ENCODE measurements at places on chromosomes 5 and 9. TPM values are rescaled to one million over a fixed set of nuclear protein-coding genes. Genes with fewer than 3 reads are reported as not detected.

The LHX3 gene
- total RNA-seq, result not detected

The MOB3B gene
- total RNA-seq, result 8.2 TPM

The ZDHHC11 gene
- total RNA-seq, result 7.5 TPM

The SLC30A5 gene
- 39.3 TPM for total RNA-seq

The BNIP1 gene
- 11.1 TPM for total RNA-seq

The IL7R gene
- total RNA-seq, result 5.6 TPM

The OLFML2A gene
- 36.8 TPM for total RNA-seq

The FOXD4L3 gene
- total RNA-seq, result not detected

The BRINP1 gene
- total RNA-seq, result not detected

DNA sequence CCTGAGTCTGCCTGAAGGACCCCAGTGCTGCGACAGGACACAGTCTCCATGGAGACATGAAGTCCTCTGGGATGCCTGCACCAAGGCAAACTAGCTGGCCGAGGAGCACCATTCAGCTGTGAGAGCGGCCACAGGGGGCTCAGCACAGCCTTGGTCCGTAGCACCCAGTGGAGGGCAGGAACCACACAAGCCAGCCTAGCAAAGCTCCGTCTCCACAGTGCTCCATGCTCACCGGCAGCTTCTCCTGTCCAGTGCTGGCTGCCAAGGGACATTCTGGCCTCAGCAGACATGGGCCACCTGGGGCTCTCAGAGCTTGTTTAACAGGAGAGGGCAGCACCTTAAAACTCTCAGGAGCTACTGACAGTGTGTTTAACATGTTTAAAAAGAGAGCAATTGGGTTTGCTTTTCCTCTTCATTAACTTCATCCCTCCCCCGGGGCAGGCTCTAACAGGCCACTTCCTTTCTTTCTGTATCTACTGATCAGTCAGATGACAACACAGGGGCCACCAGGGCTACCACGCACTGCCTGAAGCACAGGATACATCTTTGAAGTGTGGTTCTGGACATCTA, 57.0 kb downstream of the SECISBP2 start:
- H3K4me3 ChIP-seq, result no peak overlapping the region
- peaks cover 26% of the 10 kb centered on the region for H3K36me3 ChIP-seq
- no peaks in the 10 kb centered on the region for H3K27me3 ChIP-seq
- H3K27ac ChIP-seq, result no peak overlapping the region
- no peak for DNase-seq
- peaks cover 3% of the 10 kb centered on the region for H3K4me1 ChIP-seq

GRCh38 chr5:10768328-10768899, 7.4 kb upstream of the DAP start:
- no peak overlapping the region for H3K27ac ChIP-seq
- no peak overlapping the region for H3K4me3 ChIP-seq
- H3K4me1 ChIP-seq, result no peaks in the 10 kb centered on the region
- DNase-seq, result no peak

DNA sequence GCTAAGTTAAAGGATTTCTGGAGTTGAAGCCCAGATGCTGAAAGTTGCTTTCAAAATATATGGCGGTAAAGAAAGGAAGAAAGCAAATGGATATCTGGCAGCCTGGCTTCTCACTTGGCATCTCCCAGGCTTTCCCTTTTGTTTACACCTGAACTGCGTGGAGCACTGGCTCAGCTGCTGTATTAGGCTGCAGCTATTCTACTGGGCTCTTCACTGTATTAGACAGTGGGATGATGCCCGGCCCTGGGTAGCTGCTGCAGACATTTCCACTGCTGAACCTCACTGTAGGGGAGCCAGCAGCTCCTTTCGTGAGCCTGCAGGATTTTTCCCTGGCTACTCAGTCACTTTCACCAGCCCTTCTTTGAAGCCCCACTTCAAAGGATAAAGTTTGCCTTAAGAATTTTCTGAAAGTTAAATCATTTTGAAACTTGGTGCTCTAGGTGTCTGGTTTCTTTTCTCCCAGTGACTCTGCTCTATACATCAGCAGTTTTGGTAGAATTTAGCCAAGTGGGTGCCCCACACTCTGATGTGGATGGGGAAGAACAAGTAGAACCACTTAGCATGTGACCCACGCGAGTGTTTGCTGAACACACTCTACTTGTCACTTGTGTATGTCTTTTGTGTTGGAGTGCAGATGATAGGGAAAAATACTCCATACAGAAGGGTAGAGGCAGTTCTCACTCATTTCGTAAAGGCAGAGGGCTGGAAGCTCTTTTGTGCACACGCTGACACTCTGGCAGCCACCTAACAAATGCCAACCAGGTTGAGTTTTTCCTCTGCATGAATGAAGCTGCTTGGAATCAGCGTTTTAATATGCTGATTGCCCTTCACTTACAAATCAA, 49.9 kb downstream of the C9orf152 start:
- H3K27ac ChIP-seq, result no peak overlapping the region
- DNase-seq, result no peak
- H3K36me3 ChIP-seq, result no peaks in the 10 kb centered on the region

- H3K27me3 ChIP-seq, result no peaks in the 10 kb centered on the region
- H3K36me3 ChIP-seq, result no peaks in the 10 kb centered on the region
- DNase-seq, result no peak
- no peak overlapping the region for H3K4me3 ChIP-seq
These were observed 502.4 kb downstream of the GADD45G start for GRCh38 chr9:90107040-90107725.

GRCh38 chr9:131673068-131673467, 66.8 kb downstream of the RAPGEF1 start:
- no peak overlapping the region for H3K27ac ChIP-seq
- H3K4me3 ChIP-seq, result no peak overlapping the region
- peaks cover 92% of the 10 kb centered on the region for H3K4me1 ChIP-seq
- H3K27me3 ChIP-seq, result no peaks in the 10 kb centered on the region
- DNase-seq, result no peak
- H3K36me3 ChIP-seq, result no peaks in the 10 kb centered on the region

DNA sequence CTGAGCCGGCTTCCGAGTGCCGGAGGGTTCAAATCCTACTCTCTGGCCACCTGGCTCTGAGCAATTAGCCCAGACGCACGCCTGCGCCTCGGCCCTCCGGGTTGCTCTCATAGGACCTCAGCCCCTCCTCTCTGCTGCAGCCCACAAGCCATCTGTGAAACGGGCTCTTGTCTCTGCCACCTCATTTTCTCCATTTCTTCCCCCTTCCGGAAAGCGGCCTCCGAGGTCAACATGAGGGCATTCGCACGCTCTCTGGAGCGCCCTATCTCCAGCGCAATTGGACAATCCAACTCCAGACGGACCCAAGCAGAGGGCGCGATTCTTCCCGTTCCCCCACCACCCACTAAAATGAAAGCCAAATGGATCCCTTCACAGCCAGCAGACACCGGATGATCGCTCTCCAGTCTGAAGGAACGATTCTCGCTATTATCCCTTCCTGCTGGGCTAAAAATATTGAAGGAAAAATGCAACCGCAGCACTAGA, 41.5 kb downstream of the VAV2 start:
- H3K36me3 ChIP-seq, result no peaks in the 10 kb centered on the region
- no peak for DNase-seq
- H3K4me3 ChIP-seq, result no peak overlapping the region
- H3K4me1 ChIP-seq, result peaks cover 4% of the 10 kb centered on the region

- H3K4me1 ChIP-seq, result peaks cover under 1% of the 10 kb centered on the region
- DNase-seq, result no peak
- no peaks in the 10 kb centered on the region for H3K27me3 ChIP-seq
- no peaks in the 10 kb centered on the region for H3K36me3 ChIP-seq
- H3K4me3 ChIP-seq, result no peak overlapping the region
These were observed 25.6 kb upstream of the ARRDC3 start for GRCh38 chr5:91408710-91409109.

GRCh38 chr9:136020671-136021070, 59.5 kb upstream of the UBAC1 start:
- H3K4me3 ChIP-seq, result no peak overlapping the region
- no peak overlapping the region for H3K27ac ChIP-seq
- no peaks in the 10 kb centered on the region for H3K36me3 ChIP-seq

DNA sequence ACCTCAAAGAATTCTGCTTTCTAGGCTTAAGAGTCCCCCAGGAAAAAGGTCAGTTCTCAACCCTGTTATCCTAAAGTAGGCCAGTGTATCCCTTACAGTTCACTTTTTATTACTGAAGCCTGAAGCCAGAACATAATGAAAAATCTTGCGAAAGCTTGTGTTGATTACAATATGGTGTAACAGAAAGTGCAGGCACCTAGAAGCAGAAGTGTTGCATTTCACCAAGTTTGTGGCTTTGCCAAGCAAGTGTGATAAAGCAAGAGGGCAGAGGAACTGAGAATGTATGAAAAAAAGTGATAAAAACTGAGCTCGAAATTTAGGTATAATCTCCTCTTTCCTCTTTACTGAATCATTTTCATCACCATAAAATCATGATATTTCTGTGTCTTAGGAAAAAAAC, 26.2 kb downstream of the AGTPBP1 start:
- no peak overlapping the region for H3K4me3 ChIP-seq
- DNase-seq, result no peak
- H3K36me3 ChIP-seq, result no peaks in the 10 kb centered on the region
- no peak overlapping the region for H3K27ac ChIP-seq
- H3K27me3 ChIP-seq, result no peaks in the 10 kb centered on the region

DNA sequence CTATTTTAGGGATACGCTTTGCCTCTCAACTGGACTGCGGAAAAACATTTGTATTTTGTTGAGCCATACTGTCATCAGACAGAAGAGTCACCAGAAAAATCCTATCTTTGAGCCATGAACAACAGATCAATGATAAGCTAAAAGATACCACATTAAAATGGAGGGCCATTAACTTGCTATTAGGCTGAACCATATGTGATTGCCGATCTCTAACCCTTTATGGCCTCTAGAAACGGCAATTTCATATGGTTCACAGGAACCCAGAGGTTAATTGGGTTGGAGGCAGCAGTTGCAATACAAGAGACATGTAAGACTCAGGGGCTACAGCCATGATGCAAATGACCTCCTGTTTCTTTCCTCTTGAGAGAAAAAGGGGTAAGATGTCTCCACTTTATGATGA, 69.8 kb downstream of the MYO10 start:
- no peaks in the 10 kb centered on the region for H3K36me3 ChIP-seq
- H3K4me3 ChIP-seq, result no peak overlapping the region
- H3K27ac ChIP-seq, result no peak overlapping the region
- no peak for DNase-seq

- H3K27me3 ChIP-seq, result no peaks in the 10 kb centered on the region
- H3K36me3 ChIP-seq, result no peaks in the 10 kb centered on the region
- H3K27ac ChIP-seq, result no peak overlapping the region
- no peak overlapping the region for H3K4me3 ChIP-seq
- no peaks in the 10 kb centered on the region for H3K4me1 ChIP-seq
- DNase-seq, result no peak
These were observed 59.4 kb upstream of the CTXN3 start for GRCh38 chr5:127589309-127590030.

DNA sequence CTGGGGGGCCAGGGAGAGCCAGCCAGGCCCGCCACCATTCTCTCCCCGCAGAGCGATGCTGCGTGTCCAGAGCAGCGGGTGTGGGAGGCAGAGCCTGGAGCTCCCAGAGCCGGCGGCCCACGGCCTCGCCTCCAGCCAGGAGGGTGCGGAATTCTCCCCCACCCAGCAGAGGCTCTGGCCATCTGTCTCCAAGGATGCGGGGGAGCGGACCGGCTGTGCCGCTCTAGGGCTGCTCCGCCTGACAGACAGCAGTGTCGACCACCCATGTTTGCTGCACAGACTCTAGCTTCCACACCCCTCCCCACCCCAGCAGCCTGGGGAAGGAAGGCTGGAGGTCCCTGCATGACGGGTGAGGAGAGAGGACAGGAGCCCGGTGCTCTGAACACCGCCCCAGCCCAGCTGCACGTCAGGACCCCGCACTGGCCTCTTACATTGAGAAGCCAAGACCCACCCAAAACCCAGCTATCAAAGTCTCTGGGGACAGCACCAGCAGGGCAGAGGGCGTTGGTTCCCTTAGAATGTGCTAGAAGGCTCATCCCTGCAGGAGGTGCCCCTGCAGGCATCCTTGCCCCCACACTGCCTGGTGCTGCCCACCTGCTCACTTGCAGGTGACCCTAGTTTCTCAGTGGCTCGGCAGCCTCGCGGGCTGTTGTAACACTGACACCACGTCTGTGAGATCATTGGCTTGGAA, 29.7 kb upstream of the FCN1 start:
- no peaks in the 10 kb centered on the region for H3K36me3 ChIP-seq
- peaks cover 32% of the 10 kb centered on the region for H3K27me3 ChIP-seq
- peaks cover 26% of the 10 kb centered on the region for H3K4me1 ChIP-seq
- no peak overlapping the region for H3K27ac ChIP-seq
- no peak overlapping the region for H3K4me3 ChIP-seq

GRCh38 chr5:109907731-109908130, 218.0 kb downstream of the MAN2A1 start:
- DNase-seq, result no peak
- no peaks in the 10 kb centered on the region for H3K4me1 ChIP-seq
- H3K36me3 ChIP-seq, result no peaks in the 10 kb centered on the region
- H3K27ac ChIP-seq, result no peak overlapping the region
- no peak overlapping the region for H3K4me3 ChIP-seq

DNA sequence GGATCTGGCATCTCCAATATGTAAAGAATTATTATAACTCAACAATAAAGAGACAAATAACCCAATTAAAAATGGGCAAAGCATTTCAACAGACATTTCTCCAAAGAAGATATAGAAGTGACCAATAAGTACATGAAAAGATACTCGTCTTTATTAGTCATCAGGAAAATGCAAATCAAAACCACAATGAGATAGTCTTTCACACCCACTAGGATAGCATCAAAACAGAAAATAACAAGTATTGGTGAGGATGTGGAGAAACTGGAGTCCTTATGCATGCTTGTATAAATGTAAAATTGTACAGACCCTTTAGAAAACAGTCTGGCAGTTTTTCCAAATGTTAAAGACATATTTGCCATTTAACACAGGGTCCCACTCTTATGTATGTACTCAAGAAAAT, 39.1 kb upstream of the ITGA1 start:
- H3K4me3 ChIP-seq, result no peak overlapping the region
- no peaks in the 10 kb centered on the region for H3K36me3 ChIP-seq
- H3K27ac ChIP-seq, result no peak overlapping the region
- H3K27me3 ChIP-seq, result no peaks in the 10 kb centered on the region
- peaks cover 6% of the 10 kb centered on the region for H3K4me1 ChIP-seq

DNA sequence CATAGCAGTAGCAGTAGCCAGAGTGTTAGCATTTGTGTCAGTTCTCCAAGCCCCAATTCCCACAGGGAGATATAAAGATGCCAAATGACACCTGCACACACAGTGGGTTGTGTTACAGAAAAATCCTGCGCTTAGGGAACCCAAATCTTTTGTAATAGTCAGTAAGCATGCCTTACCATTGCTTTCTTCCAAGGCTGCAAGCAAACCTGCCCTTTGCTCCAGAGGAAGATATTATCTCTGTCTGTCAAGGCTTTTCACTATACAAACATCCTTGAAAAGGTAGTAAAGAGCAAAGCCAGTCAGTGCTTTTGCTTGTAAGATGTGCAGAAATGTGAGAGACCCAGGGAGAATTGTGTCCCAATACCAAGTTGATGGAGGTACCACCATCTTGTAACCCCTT, 2.9 kb downstream of the ANKDD1B start:
- no peaks in the 10 kb centered on the region for H3K36me3 ChIP-seq
- H3K27me3 ChIP-seq, result no peaks in the 10 kb centered on the region
- H3K4me1 ChIP-seq, result peaks cover 34% of the 10 kb centered on the region
- no peak overlapping the region for H3K4me3 ChIP-seq
